ENCODE measurements at places on chromosomes 7 and 10.

DNA sequence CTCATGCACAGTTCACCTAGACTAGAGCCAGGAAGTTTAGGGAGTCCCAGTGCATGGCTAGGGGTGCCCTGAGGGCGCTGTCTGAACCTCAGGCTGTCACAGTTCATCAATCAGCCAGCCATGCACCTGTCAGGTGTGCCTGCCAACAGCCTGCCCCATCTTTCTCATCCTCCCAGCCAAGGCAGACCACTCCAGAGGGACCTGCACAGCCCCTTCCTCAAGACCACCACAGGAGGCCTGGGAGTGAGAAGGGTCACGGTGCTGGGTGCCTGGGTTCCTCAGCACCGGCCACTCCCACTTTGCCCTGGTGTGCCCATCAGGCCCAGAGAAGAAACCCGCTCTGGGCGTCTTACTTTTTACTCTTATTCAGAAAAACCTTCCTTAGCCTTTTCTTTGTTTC, 8.4 kb downstream of the ATP6V1F start:
- DNase-seq: no peak

DNA sequence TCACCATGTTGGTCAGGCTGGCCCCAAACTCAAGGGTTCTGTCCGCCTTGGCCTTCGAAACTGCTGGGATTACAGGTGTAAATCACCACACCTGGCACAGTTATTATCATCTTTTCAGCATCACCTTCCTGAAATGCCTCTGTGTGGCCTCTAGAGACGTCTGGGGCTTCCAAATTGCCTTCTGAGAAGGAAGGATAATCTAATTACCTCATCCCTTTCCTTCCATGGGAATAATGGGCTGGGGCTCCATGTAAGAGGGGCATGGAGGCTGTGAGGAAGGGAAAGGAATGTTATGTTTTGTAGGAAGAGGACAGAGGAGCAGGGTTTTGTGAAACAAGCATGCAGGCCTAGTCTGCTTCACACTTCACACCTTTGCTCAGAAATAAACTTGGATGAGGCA, 22.2 kb upstream of the PODXL start:
- no peak for DNase-seq

GRCh38 chr10:106740-107139, 28.5 kb upstream of the ZMYND11 start:
- DNase-seq: no peak

- DNase-seq: no peak
These were observed 80.7 kb downstream of the FZD1 start for GRCh38 chr7:91344911-91345310.

- DNase-seq: no peak
These were observed 23.6 kb upstream of the PFKP start for GRCh38 chr10:3043512-3044368.

DNA sequence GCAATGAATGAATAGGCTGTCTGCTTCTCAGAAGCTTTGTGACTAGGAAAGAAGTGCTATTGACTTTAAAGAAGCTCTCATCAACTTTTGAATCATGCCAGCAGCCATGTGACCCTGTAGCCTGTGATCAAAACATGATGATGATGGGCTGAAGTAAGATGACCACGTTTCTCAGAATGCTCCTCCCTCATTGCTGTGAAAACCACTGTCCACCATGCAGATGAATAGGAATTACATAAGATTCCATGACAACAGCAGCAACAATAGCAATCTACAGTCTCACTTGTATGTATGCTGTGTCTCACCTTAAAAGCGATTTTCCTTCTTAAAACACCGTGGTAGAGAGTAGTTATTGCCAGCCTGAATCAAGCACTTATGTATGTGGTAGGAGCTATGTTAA, 228.4 kb downstream of the TRIL start:
- no peak for DNase-seq

DNA sequence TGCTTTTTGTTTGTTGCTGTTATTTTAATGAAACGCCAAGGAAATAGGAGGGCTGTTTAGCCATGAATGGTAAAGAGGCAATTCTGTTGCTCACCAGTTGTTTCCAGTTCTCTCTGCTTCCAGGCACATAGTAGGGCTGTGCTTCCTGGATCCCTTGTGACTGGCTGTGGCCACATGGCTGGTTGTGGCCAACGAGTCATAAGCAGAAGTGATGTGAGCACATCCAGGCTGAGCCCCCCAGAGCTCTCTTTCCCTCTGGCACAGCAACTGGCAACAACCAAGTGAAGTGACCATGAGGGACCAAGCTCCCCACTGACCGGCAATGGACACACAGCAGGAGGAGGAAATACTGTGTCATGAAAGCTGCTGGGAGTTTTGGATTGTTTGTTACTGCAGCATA, 10.3 kb downstream of the GRID1 start:
- no peak for DNase-seq

GRCh38 chr10:91409869-91410637, at the start of gene HECTD2:
HECTD2 (plus strand) TSS chr10:91410344; CDS start chr10:91410439, 95 bp downstream.
- DNase-seq: peak; percentile 82

GRCh38 chr10:33795529-33795928, 461.1 kb upstream of the NRP1 start:
- DNase-seq: no peak

GRCh38 chr10:131710142-131710861, 190.5 kb upstream of the PPP2R2D start:
- DNase-seq: no peak

DNA sequence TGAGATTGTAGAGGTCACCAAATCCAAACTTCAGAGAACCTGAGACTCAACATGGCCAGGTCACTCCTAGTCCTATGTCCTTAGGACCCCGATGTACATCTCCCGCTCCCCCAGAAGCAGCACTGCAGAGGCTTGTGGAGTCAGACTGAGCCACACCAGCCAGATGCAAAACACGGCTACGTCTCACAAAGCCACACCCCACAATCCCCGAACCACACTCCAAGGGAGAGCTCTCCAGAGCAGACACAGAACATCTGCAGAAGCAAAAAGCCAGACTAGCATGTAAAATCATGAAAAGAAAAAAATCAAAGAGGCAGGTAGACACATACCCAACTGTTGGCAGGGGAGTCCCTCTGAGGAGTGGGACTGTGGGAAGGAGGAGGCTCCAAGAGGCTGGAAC, 104.9 kb downstream of the CTBP2 start:
- DNase-seq: no peak

- DNase-seq: no peak
These were observed 563.6 kb upstream of the SEMA3D start for GRCh38 chr7:85750454-85750949.

- DNase-seq: no peak
These were observed 812 bp downstream of the DOCK1 start for GRCh38 chr10:126905776-126906703.

DNA sequence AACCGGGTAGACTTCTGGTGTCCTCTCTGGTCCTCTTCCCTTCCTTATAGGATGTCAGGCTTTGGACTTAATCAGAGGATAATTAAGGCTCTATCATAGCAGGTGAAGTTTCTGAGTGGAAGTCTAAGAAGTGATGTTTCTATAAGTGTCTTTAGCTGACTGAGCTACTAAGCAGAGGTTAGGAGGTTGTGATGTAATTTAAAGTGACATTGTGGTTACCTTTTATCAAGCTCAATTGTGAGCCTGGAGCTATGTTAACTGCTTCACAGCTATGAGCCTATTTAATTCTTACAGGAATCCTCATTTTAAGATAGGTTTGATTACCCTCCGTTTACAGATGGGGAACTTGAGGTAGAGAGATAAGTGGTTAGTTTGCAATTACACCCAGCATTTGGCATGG, 365.1 kb downstream of the AUTS2 start:
- no peak for DNase-seq

DNA sequence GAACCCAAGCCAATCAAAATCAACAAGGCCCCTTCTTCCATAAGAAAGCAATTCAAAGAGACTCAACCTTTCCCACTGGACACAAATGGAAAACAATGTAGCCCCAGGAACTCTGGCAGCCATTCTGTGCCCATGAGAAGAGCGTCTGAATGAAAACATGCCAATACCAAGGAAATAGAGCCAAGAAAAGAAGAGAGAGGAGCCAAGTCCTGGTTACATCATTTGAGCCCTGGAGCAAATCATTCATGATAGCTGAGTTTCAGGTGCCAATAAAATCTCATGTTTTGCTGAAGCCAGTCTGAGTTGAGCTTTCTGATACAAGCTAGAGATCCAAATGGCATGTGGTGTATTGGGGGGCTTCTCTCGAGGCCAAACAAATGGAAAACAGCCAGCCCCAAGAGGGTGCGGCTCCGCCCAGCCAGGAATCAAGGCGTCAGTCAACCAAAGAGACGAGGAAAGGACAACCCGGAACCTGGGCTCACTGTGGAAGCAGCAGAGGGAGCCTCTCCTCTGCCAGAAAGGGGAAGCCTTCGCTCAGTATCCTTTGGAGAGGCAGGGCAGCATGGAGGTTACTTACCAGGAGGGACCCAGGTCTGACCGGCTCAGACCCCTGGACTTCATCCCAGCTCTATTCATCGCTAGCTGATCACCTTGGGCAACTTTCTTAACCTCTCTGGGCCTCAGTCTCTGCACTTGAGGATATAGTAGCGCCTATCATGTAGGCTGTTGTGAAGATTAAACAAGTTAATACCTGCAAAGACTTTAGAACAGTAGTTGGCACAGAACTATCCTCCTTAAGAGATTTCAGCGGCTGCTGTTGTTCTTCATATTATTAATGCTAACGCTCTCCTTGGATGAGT, 61.8 kb downstream of the OAT start:
- no peak for DNase-seq

DNA sequence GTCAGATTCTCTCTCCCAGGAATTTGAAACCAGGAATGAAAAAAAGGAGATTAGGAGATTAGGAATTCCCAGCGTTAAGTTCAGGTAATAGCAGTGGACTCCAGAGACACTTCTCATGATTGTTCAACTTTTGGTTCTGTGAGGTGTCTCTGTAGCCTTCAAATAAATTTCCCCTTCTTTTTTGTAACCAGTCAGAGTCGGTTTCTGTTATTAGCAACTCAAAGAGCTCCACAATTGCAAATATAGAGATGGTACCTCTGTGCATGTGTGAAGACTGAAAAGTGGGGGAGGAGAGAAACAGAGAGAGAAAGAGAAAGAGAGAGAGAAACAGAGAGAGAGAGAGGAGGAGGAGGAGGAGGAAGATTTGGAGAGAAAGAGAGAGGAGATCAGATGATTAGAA, 112.8 kb upstream of the STEAP1B start:
- no peak for DNase-seq

- DNase-seq: no peak
These were observed 1.7 kb upstream of the PFKP start for GRCh38 chr10:3065622-3066021.

GRCh38 chr10:74094231-74094630, 56.4 kb downstream of the AP3M1 start:
- DNase-seq: no peak

DNA sequence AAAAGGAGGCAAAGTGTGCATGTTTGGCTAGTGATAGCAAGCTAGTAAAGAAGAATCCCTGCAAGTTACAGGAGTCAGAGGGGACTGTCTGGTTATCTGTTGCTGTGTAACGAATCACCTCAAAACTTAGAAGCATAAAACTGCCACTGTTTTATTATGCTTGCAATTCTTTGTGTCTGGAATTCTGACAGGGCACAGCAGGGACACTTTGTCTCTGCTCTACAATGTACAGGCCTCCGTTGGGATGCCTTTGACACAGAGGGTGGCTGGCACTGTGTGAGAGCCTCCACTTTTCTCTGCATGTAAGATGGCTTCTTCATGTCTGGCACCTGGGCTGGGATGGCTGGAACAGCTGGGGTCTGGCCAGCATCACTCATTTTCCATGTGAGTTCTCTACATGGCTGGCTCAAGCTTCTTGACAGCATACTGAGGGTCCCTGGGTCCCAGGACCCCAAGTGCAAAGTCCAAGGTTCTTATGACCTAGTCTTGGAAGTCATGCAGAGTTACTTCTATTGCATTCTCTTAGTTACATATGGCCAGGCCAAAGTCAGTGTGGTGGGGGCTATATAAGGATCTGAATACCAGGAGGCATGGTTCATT, 276.9 kb downstream of the RPS24 start:
- DNase-seq: no peak

DNA sequence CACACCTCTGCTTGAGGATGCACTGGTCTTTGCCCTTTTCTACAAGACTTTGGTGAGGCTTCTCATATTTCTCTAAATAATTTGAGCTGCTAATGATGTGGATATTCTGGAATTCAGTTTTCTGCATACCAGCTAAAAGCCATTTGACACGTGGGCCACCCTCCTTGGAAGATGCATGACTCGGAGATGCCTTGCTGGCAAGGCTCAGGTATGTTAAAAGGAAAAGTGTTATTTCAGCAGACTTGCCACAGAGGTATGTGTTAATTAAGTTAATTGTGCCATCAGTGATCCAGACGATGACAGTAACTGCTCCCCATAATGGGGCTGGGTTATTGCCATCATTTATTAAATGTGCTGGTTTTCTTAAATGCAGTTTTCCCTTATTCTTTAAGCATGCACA, 8.8 kb upstream of the GFRA1 start:
- no peak for DNase-seq

DNA sequence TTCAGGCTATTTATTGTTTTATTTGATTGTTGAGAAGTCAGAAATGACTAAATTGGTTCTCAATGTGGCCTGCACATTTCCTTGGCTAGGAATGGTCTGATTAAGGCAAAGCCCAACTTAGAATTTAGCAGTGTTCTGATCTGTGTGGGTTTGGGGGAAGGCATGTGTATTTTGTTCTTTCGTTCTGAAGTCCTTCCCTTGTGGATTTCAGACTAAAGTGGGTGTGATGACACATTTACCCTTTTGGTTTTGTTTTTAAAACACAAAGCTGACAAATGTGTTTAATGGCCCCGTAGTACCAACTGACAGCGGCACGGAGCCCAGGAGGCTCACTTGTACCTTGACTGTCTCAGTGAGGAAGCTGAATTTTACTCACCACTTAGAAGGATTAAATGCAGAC, 452.3 kb upstream of the GALNT17 start:
- peak; percentile 78 for DNase-seq

DNA sequence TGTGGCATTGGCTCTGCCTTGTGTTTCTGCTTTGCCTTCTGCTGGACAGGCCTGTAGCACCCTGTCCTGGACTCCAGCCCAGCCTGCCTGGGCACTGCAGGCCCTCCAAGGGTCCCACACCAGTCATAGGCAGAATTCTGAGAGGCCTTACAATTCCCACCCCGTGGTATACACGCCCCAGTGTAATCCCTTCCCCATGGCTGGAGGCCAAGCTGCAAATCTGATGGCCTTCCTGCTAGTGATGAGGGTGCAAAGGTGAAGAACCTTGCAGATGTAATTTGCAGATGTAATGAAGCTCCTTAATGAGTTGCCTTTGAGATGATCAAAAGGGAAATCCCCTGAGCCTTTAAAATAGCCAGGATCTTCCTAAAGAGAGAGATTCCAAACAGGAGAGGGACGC, 325.1 kb upstream of the ZNF32 start:
- DNase-seq: no peak

GRCh38 chr7:96397936-96398598, 76.2 kb upstream of the SLC25A13 start:
- no peak for DNase-seq

GRCh38 chr10:21464134-21464533, 61.3 kb downstream of the SKIDA1 start:
- no peak for DNase-seq

DNA sequence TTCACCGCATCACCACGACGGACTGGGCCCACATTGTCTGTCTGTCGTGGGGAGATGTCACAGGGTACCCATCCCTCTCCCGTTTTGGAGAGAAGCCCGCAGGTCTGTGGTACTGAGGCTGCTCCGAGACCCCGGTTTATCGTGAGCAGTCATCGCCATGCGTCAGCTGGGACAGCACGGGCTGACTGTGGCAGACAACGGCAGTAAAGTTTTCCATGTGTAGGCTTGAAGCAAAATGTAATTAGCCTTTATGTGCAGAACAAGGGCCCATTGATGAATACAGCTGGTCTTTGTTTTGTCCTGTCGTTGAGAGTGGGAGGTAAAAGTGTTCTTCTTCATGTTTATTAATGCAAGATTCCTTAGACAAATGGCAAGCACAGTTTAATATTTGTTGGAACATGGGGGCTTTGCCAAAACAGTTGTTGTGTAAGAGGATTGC, 167.4 kb upstream of the SH2B2 start:
- no peak for DNase-seq
